ENCODE measurements at places on chromosomes 6 and 20. TPM values are rescaled to one million over a fixed set of nuclear protein-coding genes. Genes with fewer than 3 reads are reported as not detected.

DNA sequence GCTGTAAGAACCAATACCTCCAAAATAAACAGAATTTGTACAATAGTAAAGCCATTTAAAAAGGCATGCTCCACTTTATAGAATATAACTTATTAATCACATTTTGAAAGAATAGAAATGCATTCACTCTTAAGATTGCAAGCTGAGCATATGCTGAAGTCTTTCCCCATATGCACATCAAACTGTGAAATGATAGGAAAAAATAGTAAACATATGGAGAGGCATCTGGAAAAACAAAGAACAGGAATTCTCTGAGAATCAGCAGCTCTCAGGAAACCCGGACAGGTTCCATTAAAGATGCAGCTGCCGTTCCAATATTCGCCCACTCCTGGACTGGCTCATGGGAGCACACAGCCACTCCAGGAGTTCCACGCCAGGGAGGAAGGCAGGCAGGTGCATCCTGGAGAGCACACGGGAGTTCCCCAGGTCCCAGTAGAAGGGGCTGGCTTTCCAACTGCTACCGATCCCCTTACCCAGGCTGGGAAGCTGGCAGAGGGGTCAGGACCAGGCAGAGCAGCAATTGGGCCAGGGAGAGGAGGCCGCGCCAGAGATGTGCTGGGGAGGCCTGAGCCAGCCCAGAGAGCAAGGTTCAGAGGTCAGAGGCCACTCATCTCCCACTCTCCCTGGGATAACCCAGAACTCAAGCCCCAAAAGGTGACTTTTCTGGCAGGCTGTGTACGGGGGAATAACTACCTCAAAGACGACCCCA, 111.1 kb downstream of the DLL1 start:
- DNase-seq = peak; percentile 32

DNA sequence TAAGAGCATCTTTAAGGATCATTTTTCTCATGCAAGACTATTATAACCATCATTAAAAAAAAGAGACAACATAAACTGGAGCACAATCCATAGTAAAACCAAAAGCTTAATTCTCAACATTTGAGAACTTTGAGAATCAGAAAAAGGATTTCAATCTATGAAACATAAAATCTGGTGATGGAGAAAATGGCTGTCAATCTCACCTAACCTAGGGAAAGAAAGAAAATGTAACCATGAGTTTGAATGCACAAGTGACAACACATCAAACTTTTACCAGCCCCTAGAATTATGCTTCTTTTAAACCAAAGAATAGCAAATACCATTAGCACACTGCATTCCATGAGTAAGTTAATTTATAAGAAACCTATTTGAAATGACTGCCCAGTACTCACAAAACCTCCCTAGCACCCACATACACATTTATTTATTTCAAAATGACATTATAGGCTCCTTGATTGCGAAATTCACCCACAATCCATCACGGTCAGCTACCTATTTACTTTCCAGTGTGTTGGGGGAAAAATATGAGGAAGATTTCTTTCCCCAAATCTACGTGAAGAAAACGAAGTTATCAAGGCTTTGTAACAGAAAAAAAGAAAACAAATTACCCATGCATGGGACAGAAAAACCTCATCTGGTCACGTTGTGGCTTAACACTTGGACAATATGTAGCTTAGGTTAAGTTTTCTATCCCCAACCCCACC, 828 bp downstream of the ASCC3 start:
- no peak for DNase-seq

GRCh38 chr6:27977387-27977786, 20.3 kb downstream of the OR2B6 start:
- no peak for DNase-seq

- no peak for DNase-seq
Measured at GRCh38 chr6:33904050-33904746, 100.4 kb upstream of the MLN start.

DNA sequence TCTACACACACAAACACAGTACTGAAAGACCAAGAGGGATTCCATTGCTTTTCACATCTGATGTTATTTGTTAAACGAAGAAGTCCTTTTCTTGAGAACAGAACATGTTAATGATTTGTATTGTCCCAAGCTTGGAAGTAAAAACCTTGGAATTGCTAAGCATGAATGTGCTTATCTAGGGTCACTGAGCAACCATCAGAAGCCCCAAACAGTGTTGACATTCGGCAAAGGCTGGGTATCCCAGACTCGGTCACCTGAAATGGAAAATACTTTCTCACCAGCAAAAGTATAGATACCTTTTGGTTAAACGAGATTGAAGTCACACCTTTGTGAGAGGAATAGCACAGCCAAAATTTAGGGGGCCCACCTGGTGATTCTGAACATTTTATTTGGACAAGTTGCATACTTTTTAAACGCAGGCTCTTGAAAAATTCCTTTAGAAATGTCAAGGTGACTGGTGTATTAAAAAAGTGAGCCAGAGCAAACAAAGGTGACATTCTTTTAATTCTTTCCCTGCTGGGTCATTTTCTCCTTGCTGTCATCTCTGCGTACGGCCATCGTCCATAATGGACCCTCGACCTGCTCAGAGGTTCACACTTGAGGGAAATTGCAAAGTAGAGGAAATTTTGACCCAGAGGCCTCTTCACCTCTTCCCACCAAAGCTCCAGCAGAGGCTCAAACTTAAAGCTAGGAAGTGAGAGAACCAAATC, 95.8 kb upstream of the FOXA2 start:
- DNase-seq = no peak

DNA sequence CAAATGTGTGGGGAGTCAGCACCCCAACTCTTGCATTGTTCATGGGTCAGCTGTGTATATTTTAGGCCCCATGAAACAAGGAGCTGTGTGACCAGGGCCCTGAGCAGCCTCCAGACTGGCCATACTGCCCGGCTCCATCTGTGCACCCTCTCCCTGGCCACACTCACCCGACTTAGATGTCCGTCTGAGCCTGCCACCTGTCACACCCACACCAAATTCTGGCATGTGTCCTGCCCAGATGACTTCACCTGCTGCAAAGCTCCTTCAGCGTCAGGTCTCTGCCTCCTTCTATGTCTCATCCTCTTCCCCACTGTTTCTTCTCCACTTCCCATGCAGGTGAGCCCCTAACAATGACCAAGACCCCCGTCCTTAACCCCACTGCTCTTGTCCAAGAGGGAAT, 88.1 kb upstream of the THBS2 start:
- DNase-seq = no peak

Gene ALDH8A1
- 0.46 TPM for total RNA-seq

- DNase-seq = no peak
Measured at GRCh38 chr6:163731215-163732013, 316.9 kb downstream of the QKI start.

Gene PTGIS
- total RNA-seq = 33.3 TPM

Gene TTBK1
- 1.7 TPM for total RNA-seq

Gene ATXN1
- total RNA-seq = 35.1 TPM

Gene DNPH1
- total RNA-seq = 47.8 TPM

Gene HLA-DQA2
- total RNA-seq = not detected

Gene MTFR2
- 2.5 TPM for total RNA-seq

Gene SUMO4
- 2.8 TPM for total RNA-seq

- DNase-seq = no peak
Measured at GRCh38 chr20:36548006-36548315, 6.6 kb downstream of the MYL9 start.

DNA sequence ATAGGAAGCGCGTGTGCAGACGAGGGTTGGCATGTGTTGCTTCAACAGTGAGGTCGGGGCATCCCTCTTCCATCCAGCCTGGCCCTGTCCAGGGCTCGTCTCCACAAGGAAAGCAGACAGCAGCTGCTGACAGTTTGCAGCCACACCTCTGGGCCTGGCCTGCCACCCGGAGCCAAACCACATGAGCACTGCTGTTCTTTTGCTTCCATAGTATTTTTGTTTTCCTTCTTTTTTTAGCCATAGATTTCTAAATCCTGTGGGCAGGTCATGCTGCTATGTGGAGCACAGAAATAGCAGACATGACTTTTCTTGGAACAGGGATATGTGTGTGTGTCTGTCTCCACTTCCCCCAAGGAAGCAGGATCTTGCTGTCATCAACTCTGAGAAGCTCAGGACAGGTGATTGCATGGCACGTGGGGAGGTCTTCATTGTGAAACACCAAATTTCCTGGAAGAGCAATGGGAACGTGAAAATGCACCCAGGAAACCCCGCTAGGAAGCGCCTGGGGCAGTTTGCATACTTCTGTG, 167.4 kb downstream of the DTNBP1 start:
- DNase-seq = no peak

- DNase-seq = no peak
Measured at GRCh38 chr20:46022411-46023147, 6.4 kb upstream of the SLC12A5 start.

- DNase-seq = no peak
Measured at GRCh38 chr20:62235001-62235776, 3.1 kb upstream of the OSBPL2 start.

- no peak for DNase-seq
Measured at GRCh38 chr20:53077373-53078205, 105.4 kb downstream of the TSHZ2 start.

DNA sequence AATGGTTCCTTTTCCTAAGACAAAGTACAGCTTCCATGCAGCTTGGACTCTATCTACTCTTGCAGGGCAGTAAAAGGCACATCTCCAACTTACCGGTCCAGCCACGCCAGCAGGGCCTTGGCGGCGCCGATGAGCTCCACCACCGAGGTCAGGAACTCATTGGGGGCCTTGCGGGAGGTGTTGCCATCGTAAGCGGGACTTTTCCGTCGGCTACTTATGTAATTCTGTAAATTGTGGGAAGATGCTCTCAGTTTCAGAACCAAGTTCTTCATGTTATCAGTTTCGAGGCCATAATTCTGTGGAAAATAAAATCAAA, 68.5 kb downstream of the CNKSR3 start:
- DNase-seq = no peak

DNA sequence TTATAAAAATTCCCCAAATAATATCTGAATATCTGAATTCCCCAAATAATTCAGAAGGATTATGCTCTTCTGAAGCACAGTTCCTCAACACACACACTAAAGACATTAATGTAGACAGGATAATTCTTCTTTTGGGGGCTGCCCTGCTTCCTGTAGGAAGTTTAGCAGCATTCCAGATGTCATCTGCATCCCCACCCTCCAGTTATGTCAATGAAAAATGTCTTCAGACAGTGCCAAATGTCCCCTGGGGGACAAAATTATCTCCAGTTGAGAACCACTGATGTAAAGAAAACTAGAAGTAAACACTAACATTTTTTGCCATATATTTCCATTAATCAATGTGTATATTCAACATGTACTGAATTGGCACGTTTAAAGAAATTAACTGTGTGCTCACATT, 25.9 kb upstream of the NAA20 start:
- DNase-seq = no peak

Gene LY6G6C
- total RNA-seq = 2.5 TPM

GRCh38 chr6:30396833-30397479, 52.0 kb downstream of the RPP21 start:
- peak; percentile 82 for DNase-seq
